Fibroblast of skin of left quadriceps (primary cell): ENCODE measurements at places on chromosomes 2 and 18.

DNA sequence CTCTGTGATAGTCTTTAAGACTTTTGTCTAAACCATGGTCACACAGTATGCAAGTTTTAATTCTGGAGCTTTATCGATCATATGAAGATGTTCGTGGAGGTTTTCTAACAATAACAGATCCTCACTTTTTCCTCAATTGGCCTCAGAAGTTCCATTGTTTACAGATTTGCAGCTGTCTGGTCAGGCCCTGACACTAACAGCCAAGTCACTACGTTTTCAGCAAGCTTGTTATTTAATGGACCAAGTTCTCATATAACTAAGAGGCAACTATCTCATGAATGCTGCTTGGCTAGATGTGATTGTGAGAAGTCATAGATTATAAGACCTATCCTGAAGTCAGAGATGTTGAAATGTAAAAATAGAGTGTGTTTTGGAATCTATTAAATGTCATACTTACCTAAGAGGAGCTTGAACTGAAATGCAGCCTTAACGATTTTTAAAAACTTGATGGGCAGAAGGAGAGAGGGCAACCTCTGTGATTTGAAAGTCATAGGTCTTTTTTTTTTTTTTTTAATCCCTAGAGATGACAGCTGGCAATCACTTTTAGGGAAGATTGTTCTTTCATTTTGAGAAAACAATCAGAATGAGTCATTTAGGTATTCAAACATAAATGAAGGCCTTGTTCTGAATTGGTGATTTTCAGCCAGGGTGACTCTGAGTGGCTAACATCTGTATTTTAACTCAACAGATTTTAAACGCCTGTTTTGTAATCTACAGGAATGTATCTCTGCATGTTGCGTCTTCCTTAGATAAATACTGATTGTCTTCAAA lies 48.4 kb upstream of the NEMP2 start:
- no peak for DNase-seq

DNA sequence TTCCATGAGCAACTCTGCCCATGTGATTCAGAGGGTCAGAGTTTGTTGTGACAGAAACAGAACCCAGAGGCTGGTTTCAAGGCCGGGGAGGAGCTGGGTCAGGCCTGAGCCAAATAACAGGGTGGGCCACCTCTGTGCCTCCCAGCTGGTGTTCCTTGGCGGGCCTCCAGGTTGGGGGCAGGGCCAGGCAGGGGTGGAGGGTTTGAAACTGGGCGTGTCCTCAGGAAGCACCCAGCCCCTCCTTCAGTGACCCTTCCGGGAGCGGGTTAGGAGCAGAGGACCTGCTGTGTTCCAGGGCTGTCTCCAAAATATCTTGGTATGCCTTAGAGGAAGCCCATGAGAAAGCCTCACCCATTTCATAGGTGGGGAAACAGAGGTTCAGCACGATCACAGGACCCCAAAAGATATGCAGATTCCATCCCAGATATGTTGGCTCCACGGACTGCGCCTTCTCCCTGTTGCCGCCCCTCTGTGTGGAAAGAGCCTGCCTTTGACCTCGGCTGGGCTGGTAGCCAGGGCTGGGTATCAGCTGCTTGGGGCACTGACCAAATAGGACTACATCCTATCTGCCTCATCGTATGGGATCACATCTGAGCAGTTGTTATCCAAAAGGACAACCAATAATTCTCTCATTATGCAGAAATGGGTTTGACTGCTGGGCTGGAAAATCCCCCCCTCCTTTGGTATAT lies 74.8 kb upstream of the GLI2 start:
- no peak for DNase-seq

GRCh38 chr2:179255129-179255528 lies 9.5 kb downstream of the SESTD1 start:
- DNase-seq = no peak

DNA sequence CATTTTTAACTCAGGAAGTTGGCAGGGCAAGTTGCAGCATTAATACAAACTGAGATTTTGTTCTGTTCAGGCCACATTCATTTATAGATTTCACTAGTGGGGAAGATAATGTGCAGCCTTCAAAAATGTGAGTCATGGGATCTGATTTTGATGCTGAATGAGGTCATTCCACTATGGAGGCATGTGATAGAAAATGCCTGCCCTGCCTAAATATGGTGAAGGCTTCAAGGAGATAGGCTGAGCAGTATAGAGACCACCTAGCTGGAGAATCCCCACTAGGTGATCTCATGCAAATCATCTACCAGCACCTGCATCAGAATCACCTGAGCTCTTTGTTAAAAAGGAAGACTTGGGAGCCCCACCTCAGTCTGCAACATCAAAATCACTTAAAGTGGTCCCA lies 43.7 kb downstream of the PAX3 start:
- no peak for DNase-seq

- no peak for DNase-seq
Measured at GRCh38 chr2:144086965-144087364, 433.0 kb downstream of the ZEB2 start.

GRCh38 chr2:230902180-230902899 lies 22.7 kb downstream of the GPR55 start:
- DNase-seq = peak; percentile 30

- peak; percentile 86 for DNase-seq
Measured at GRCh38 chr2:160910681-160911080, 249.5 kb upstream of the TANK start.

GRCh38 chr18:32711862-32712261 lies 61.0 kb downstream of the KLHL14 start:
- no peak for DNase-seq

DNA sequence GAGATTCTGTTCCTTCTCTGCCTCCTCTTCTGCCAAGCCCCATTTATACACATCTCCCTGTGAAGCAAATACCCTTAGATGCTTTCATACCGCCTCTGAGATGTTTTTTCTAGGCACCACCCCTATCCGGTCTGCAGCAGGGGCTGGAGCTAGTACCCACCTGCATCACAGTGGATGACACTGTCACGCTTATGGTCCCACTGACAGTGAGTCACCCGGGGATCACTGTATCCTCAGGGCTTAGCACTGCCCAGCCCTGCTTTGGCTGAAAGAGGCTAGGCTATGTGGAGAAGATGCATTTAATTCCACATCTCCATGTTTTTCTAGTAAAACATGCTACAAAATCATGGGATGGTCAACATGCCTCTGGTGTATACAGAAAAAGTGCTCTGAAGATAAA lies 9.9 kb downstream of the FABP1 start:
- DNase-seq = no peak

GRCh38 chr2:41720331-41721251 lies 327.2 kb upstream of the PKDCC start:
- DNase-seq = no peak

- DNase-seq = no peak
Measured at GRCh38 chr2:628651-629050, 48.6 kb downstream of the TMEM18 start.

DNA sequence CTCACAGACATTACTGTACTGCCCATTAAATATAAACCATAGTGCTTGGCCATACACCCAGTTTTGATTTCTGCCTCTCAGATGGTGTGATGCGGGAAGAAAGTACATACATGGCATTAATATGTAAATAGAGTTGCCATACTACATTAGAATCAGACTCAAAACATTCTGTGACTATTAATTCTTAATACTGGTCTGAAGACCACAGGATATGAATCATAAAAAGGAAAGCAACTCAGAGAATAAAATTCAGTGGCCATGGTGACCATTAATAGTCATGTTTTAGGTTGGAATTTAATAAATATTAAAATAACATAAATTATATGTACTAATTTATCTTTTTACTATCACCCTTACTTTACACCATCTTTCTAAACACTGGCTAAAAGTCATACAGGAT lies 33.0 kb upstream of the WDR75 start:
- DNase-seq = no peak

GRCh38 chr2:224457408-224458096 lies 55.6 kb upstream of the FAM124B start:
- DNase-seq = no peak

- no peak for DNase-seq
Measured at GRCh38 chr2:121256720-121257479, 28.1 kb downstream of the TFCP2L1 start.

DNA sequence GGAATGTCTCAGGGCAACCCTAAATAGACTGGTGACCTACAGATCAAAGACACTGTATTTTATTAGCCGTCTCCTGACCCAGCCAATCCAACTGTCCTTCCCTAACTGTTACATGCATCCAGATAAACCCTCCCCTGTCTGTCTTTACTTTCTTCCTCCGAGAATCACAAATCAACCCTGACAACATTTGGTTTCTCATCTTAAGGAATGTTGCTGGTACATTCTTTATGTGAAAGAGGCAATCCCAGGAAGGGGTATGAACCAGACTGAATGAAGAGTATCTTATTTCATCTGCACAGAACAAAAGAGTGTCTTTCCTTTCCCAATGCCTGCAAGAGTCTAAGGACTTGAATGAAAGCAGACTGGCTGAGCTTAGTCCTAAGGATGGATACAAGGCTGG lies 113.9 kb upstream of the LTBP1 start:
- DNase-seq = peak; percentile 72

DNA sequence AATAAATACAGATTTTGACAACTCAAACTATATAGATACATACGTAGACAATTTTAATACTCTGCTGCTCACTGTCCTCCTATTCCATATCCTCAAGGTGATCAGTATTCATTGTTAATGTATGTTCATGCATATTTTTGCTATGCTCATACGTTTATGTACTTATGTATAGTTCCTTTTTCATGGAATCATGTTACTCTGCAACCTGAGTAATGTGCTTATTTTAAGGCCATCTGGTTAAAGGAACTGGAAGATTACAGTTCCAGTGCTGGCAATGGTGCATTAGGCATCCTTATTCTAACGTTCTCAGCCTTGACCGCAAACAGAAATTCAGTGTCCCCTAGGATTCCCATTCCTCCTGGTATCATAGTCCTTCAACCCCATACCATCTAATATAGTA lies 385.0 kb upstream of the TNP1 start:
- no peak for DNase-seq

- no peak for DNase-seq
Measured at GRCh38 chr2:218290316-218291261, 1.7 kb downstream of the TMBIM1 start.

DNA sequence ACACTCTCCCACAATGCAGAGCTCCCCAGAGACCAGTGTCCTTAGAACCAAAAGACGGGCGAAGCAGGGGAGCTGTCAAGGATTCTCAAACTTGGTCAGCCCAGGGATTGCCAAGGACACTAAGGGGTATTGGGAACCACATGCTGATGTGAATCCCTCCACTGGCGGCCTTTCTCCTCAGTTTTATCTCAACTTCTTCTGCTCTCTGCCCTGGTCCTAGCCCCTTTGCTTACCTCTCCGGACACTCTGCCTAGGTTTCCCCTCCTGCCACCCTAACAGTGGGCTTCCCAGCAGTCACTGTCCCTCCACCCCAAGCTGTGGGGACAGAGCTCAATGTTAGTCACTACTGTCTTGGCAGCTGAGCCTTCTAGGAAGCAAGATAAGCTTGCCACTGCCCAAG lies 61.1 kb downstream of the POLR1A start:
- DNase-seq = no peak

DNA sequence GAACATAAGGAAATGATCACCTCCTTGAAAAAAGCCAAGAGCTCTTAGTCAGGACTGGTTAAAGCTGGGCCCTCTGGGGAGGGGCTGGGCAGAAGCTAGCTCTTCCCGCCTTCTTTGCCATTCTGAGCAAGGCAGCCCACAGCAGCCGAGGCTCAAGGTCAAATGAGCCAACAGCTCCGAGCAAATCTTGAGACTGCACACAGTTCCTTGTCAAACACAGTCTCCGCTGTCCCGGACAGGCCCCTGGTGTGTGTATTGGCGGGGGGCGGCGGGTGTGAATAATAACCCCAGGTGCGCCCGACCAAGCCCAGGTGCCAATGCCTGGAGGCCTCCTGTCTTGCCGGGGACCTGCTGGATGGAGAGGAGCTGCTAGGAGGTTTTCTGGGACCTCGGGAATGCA lies 46.4 kb upstream of the ACAA2 start:
- no peak for DNase-seq

DNA sequence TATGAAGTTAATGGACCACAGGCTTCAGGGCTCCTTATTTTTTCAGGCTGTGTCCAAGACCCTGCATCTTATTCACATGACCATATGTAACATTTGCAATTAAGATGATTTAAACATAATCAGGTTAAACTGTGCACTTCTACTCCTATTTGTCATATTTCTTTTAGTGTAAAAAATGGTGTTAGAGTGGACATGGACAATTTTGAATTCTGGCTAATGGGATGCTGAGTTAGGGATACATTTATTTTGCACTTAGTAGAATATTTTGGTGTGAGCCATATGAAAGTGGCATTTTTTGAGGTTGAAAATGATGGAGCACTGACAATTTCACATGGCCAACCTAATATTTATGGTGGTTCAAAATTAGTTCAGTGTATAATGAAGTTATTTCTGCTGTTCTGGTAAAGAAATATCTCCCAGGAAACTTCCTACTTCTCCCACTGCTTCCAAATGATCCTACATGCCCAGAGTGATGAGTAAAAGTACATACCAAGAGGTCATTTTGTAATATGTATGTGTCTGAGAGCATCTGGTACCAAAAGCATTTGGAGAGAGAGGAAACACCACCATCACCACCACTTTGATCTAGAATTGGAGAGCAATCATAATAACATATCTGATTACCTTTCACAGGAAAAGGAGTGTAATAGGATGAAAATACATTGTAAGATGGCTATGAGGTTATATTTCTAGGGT lies 36.0 kb downstream of the GULP1 start:
- DNase-seq = no peak

DNA sequence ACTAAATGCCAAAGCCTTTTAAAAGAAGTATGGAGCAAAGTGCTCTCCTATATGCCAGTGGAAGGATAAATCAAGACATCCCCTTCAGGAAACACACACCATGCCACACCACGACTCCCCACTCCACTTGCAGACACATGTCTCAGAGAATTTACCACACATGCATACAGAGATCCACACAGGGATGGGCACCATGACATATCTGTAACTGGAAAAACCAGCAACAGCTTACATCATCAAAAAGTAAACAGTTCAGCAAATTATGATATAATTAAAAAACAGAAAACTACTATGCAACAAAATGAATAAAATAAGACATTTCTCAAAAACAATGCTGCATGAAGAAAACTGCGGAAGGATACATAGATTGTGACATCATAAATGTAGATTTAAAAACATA lies 29.6 kb downstream of the RBMS1 start:
- no peak for DNase-seq

DNA sequence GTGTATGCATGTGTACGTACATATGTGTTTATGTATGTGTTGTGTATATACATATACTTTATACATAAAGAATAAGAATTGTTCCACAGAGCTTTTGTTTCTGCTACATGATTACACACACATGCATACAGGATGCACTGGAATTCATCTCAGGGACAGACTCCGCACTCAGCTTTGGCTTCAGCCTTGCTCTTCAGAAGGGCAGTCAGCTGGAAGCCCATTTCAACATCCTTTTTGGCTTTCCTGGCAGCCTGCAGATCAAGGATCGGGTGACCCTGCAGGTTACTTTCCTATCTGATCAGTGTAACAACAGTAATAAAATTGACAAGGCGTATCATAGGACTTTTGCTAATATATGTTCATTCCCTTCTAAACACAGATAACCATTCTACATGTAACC lies 144.1 kb upstream of the COPS8 start:
- no peak for DNase-seq
